NCI-H1048 (cell line): ENCODE measurements at places on chromosomes 3 and 15.

DNA sequence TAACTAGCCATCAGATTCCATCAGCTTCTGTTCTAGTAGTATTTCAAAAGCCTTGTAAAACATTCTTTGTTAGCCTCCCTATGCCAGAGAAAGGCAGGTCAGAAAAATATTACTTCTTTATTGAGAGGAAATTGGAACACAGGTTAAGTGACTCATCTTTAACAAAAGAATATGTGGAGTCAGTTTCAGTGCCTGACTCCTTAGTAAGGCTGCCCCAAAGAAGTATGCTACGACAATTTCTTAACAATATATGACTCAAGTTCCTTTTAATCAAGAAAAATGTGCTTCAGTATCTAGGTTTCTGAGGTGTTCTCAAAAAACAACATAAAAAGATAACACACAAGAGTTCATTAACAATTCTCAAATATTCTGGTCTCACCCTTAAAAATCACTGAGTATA, 139.2 kb downstream of the VPS13C start:
- DNase-seq = no peak

DNA sequence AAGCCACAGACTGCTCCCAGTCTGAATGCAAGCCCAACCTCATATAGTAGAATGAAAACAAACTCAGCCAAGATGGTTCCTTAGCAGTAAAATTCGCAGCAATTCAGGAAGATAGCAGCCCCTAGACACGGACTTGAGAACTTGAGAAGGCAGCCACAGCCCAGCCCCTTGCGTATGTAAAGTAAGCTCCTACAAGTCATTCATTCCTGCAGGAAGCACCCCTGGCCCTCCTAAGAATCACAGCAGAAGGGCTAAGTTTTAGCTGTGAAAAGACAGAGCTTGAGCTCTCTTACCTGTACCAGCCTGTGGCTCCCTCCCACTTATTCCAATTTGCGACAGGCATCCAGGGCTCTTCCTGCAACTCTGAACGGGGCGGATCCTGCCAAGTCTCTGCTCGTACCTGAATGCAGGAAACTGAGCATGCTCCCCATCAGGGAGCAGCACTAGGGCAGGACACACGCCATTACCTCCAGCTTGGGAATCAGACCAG, 136.4 kb downstream of the MAGI1 start:
- no peak for DNase-seq

GRCh38 chr3:24830230-24831152, 335.8 kb upstream of the THRB start:
- DNase-seq = no peak

DNA sequence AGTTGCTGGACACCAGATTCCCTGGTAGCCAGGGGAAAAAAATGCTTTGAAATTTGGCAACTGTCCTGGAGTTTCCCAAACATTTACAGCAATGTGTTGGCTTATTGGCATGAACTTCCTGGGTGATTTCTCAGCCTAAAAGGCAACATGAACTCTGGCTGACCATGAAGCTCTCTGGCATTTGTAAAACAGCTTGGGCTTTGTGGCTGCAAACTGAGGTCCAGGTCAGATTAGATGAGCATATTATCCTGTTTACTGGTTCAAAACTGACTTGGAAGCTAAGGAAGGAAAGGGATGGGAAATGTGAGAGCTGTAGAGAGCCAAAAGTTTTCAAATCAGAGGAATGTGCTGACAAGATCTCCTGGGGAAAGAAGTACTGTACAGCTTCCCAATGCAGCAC, 139.0 kb downstream of the P3H2 start:
- DNase-seq = no peak

DNA sequence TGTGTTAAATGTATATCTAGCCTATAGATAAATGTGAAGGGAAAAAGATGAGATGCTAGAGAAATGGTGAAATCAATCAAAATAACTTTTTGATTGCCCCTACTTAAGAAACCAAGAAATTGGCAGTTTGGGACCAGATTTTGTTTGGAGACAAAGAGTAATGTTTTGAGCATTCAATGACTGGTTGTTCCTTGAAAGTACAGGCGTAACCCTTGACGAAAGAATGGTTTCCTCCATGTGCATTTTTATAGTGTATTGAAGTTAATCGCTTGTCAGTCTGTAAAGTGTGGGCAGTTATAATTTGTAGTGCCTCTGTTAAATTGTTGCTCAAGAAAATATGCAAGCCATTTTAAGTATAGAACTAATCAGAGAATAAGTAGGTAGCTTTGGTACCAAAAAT, 1.2 kb downstream of the KIF23 start:
- no peak for DNase-seq

GRCh38 chr3:66023738-66024385, 14.9 kb downstream of the MAGI1 start:
- no peak for DNase-seq

GRCh38 chr15:84908564-84908963, 24.1 kb downstream of the SLC28A1 start:
- DNase-seq = no peak

DNA sequence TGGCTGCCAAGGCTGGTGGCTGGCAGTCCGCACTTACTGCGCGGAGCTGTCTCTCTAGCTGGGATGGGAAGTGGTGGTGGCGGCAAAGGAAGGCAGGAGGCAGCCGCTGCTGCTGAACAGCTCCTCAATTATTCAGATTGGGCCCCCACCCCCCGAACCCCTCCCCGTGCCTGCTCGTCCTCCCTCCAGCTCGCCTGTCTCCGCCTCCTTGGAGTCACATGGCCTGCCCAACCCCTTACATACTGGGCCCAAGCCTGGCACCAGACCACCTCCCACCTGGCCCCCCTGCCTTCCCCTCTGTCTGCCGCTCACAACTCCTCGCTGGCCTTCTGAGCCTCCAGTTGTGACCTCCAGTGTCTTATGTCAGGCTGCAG, at the start of gene SLC7A14:
TSS of gene SLC7A14 (minus strand) at position 139 of the 374 bp plus-strand sequence. CDS start 59,139 bp downstream, outside the sequence.
- DNase-seq = no peak

DNA sequence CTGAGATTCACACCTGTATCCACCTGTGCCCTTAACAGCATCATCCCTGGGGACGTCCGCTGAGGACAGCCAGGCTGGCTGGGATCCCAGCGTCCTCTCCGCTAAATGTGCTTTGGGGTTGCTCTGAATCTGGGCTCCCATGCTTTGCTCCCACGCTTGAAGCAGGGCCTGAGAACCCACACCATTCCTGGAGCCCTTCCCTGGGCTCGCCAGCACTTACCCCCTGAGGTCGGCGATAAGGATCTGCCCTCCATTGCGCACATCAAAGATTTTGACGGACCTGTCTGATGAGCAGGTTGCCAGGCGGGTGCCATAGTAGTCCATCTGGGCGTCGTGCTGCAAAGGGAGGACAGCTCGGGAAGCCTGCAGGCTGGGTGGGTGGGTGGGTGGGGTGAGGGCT, 5.8 kb downstream of the SEC13 start:
- DNase-seq = no peak

DNA sequence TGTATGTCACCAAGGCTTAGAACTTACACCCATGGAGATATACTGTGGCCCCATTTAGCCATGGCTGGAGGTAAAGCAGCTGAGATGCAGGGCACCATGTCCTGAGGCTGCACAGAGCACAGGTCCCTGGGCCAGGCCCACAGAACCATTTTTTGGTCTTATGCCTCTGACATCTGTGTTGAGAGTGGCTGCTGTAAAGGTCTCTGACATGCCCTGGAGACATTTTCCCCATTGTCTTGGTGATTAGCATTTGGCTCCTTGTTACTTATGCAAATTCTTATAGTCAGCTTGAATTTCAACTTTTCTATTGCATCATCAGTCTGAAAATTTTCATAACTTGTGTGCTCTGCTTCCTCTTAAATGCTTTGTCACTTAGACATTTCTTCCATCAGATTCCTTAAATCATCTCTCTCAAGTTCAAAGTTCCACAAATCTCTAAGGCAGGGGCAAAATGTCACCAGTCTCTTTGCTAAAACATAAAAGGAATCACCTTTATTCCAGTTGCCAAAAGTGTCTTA, 701.3 kb downstream of the EPHA3 start:
- DNase-seq = no peak

DNA sequence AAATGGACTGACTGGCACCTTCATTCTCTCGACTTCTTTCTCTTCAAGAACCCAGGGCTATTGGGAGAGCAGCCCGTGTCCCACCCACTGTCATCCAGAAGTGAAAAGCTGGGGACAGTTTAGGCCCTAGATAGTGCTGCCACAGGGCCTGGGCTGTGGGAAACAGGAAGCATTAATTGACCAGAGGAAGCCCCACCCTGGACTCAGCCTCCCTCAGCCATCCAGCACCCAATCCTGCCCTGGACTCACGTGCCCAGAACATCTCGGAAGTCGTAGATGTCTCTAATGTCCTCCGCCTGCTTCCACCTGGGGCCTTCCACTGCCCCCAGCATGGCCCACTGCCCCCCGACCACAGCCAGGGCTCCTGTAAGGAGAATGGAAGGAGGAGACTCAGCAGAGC, 2.3 kb downstream of the CAMK1 start:
- no peak for DNase-seq

DNA sequence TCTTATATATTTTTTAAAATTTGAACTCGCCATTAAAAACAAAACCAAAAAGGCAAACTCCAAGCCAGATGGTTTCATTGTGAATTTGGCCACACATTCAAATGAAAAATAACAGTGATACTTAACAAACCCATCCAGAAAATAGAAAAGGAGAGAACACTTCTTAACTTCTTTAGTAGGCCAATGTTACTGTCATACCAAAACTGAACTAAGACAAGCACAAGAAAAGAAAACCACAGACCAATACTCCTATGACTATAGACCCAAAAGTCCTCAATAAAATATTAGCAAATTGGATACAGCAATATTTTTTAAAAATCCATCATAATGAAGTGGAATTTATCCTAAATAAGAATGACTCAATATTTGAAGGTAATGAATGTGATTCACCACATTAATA, 73.5 kb upstream of the ALDH1A3 start:
- DNase-seq = no peak

GRCh38 chr3:194139814-194140391, 4.0 kb downstream of the HES1 start:
- no peak for DNase-seq

DNA sequence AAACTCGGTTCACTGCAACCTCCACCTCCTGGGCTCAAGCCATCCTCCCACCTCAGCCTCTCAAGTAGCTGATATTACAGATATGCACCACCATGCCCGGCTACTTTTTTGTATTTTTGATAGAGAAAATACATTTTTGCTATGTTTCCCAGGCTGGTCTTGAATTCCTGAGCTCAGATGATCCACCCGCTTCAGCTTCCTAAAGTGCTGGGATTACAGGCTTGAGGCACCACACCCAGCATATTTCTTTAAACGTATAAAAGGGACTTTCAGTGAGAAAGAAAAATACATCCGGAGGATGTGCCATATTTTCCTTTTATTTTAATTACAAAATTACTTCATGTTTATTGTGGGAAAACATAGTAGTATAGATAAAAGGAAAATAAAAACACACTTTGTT, 55.2 kb downstream of the RPL39L start:
- no peak for DNase-seq

DNA sequence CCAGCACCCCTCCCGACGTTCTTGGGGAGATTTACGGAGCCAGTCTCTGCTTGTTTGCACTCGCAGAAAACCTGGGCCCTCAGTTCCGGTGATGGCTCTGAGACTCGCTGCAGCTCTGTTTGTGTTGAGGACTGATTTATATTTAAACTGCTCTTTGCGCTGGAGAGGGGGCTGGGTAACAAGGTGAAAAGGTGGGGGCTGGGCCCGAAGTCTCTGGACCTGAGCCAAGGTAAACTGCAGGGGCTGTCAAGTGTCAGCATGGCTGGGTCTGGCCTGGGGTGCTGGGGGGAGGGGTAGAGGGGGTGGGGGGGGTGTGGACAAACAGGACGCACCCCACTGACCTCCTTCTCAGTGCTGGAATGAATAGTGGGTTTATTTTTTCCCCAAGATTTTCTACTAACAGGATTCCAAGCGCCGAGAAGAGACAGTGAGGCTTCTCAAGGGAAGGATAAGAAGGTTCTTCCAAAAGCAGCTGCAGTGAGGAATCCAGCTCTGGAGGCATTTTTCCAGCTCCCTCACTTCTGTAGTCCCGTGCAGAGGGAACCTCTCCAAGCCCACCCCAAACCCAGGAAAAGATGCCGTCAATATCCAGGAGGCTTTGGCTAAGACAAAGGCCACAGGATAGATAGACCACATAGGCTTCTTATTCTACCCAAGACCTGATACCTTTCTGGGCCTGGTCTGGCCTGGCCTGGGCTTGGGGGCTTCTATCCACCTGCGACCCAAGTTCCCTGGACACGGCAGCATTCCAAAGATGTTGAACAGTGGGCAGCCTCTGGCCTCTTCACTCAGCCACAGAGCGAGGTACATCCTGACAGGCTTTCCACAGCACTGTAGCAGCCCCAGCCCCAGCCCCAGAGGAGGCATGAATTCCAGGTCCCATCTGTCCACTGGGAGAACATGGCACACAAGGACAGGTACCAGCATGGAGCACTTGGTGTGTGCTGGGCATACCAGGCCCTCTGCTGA, 938 bp upstream of the SLCO2A1 start:
- no peak for DNase-seq

- DNase-seq = no peak
Measured at GRCh38 chr3:102745881-102746280, 311.1 kb downstream of the ZPLD1 start.

- DNase-seq = no peak
Measured at GRCh38 chr3:146783446-146783845, 178.3 kb upstream of the PLSCR5 start.

DNA sequence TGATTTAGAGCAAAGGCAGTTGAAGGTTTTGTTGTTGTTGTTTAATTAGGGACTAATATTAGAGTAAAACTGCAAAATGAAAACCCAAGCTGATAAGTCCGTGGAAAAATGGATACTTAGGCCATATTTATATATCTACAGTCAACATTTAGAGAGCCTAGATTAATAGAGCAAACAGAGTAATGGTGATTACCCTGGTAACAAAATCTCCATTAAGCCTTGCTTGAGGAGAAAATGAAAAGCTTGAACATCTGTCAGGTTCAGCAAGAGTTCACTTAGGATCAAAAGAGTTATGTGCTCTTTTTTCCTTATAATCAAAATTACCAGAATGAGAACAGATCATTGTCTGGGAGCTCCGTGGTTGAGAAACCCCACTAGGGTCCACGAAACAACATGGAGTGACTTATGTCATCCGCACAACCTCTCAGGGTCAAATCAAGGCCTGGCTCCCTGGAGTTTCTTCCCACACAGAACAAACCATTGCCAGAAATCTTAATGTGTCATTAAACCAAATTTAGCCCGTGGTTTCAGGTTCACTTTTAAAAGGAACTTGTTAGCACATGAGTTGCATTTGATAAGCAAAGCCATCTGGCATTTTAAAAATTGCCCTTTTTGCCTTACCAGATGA, 381.2 kb downstream of the GABRB3 start:
- DNase-seq = no peak

DNA sequence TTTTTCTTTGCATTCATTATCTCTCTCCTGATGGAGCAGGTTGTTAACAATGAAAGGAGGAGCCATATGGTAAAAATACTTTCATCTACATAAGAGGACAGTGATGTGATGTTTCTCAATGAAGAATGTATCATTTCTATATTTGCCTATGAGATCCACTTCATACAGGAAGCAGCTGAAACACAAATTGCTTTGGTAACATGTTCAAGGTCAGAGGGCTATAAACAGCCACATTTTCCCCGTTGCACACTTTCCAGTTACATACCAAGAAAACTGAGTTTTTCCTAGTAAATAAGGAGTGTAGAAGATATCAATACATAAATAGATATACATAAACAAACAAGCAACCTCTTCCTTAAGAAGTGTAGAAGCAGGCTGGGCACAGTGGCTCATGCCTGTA, 32.6 kb upstream of the GYG1 start:
- DNase-seq = no peak
